Stimulated activated CD4-positive, alpha-beta T cell treated with anti-CD3 and anti-CD28 coated beads, Interleukin-15, amount 100 ng/mL, for 1 hour (primary cell): ENCODE measurements at places on chromosomes 7 and 10.

GRCh38 chr7:25985196-25985595 is 166.8 kb upstream of the NFE2L3 start:
- no peak for DNase-seq

- DNase-seq = no peak
Observed at GRCh38 chr10:44009891-44010632, 361.4 kb upstream of the ZNF32 start.

GRCh38 chr10:103757531-103758293 is 97.7 kb downstream of the SH3PXD2A start:
- no peak for DNase-seq

- DNase-seq = no peak
Observed at GRCh38 chr10:72250666-72251065, 23.1 kb upstream of the DDIT4 start.

GRCh38 chr10:63421591-63421990 is 44.2 kb downstream of the JMJD1C start:
- DNase-seq = no peak

DNA sequence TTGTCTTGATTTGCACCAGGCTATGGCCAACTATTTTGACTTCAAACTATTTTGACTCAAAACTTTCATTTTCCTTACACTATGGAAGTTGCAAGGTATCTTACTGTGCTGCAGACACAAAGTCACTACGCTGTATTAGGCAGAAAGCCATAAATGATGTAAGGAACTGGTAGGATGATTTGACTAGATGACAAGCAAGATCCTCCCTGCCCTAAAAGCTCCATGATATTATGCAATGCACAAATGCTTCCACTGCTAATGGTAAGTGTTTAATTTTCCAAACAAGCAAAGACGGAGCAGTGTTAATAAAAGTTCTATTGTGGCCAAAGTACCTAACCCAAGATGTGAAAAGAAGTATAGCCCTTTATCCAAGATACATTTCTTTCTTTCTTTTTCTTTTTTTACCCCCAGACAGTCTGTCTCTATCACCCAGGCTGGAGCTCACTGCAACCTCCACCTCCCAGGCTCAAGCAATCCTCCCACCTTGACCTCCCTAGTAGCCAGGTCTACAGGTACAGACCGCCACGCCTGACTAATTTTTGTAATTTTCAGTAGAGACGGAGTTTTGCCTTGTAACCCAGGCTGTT is 98.2 kb downstream of the ANK3 start:
- no peak for DNase-seq
